Stimulated activated CD4-positive, alpha-beta T cell treated with anti-CD3 and anti-CD28 coated beads, Interleukin-1b, Interleukin-23, amount 100 ng/mL, for 48 hours (primary cell): ENCODE measurements at places on chromosomes 12 and 14.
A peak's percentile ranks its signal among the peaks of the same experiment; 100 is the strongest.

GRCh38 chr12:133026996-133027395, 10.3 kb upstream of the ZNF84 start:
- no peak for DNase-seq

GRCh38 chr12:8950221-8950527, 729 bp upstream of the M6PR start:
- DNase-seq, result no peak

DNA sequence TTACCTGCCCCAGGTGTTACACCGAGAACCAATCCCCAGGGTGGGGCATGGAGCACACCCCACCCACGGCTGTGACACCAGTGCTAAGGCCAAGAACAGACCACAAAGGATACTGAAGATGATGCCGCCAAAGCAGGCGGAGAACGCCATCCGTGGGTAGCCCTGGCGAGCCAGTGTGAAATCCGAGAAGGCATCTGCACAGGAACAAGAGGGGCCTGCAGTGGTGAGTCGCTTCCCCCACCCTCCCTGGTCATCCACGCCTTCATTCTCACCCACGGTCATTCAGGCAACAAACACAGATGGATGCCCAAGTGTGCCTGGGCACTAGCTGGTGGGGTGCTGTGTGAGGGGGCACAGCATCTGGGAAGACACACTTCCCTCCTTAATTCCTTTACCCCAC, 28.5 kb downstream of the SLC8B1 start:
- no peak for DNase-seq

GRCh38 chr12:29709496-29710040, 74.2 kb downstream of the TMTC1 start:
- no peak for DNase-seq

DNA sequence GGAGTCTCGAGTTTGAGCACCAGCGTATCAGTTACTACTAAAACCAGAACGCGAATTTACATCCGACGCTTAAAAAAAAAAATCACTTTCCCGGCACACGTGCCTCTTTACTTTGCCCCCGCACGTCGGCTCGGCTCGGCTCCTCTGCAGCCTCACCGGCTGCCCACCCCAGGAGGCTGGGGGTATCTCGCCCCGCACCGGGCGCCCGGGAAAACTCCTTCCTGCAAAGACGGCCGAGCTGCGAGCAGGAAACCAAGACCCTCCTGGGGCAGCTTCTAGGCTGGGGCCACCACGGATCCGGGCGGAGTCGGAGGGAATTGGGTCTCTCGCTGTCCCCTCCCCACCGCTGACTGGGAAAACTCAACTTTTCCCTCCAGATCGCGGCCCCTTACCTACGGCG, 610 bp downstream of the VSIG10 start:
- no peak for DNase-seq

DNA sequence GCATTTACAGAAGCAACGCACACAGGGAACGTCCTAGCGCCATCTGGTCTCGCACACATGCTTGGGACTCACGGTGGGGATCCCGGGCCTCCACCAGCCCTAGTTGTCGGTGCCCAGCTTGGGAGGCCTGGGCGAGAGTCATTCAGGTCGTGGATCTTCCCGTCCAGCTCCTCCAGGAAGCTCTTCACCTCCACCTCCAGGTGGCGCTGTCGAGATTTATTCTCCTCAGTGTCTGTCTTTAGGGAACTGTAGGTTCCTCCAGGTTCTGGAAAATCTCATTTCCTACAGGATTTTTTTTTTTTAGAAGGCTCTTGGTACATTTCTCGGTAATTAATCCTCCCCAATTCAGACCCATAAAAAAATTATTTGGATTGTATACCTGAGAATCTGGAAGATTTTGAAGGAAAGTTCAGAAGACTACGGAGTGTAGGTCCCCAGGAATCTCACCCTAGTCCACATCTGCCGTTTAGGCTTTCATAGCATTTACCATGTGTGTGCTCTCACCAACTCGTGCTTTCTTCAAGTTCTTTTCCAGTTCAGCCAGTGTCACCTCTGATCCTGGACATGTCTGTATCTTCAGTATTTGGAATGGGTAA, 910.0 kb downstream of the TMEM121 start:
- DNase-seq, result peak; percentile 65

- no peak for DNase-seq
These were observed 44.3 kb upstream of the HELB start for GRCh38 chr12:66258011-66258410.

- DNase-seq, result no peak
These were observed 13.0 kb upstream of the NELL2 start for GRCh38 chr12:44889162-44889561.

DNA sequence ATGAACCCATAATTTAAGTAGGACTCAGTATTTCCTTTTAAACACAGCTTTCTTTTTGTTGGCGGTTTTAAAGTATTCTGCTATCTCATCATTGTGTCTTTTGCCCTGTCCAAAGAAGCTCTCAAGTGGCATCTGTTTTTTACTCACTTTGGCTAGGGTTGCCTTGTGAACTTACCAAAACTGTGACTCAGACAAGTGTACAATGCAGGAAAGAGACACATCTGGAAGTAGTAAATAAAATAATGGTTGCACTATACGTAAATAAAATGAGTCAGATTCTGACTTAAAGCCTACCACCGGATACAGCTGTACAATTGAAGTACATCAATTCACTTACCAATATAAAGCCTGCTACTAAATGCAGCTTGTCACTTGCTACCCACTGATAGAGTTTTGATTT, 619.2 kb upstream of the LRFN5 start:
- DNase-seq, result no peak

- peak; percentile 50 for DNase-seq
These were observed 48.3 kb downstream of the TTLL5 start for GRCh38 chr14:75709207-75709812.

- no peak for DNase-seq
These were observed 4.9 kb downstream of the DUSP6 start for GRCh38 chr12:89347325-89347829.

GRCh38 chr14:105933238-105933637, 406.9 kb downstream of the TMEM121 start:
- no peak for DNase-seq

DNA sequence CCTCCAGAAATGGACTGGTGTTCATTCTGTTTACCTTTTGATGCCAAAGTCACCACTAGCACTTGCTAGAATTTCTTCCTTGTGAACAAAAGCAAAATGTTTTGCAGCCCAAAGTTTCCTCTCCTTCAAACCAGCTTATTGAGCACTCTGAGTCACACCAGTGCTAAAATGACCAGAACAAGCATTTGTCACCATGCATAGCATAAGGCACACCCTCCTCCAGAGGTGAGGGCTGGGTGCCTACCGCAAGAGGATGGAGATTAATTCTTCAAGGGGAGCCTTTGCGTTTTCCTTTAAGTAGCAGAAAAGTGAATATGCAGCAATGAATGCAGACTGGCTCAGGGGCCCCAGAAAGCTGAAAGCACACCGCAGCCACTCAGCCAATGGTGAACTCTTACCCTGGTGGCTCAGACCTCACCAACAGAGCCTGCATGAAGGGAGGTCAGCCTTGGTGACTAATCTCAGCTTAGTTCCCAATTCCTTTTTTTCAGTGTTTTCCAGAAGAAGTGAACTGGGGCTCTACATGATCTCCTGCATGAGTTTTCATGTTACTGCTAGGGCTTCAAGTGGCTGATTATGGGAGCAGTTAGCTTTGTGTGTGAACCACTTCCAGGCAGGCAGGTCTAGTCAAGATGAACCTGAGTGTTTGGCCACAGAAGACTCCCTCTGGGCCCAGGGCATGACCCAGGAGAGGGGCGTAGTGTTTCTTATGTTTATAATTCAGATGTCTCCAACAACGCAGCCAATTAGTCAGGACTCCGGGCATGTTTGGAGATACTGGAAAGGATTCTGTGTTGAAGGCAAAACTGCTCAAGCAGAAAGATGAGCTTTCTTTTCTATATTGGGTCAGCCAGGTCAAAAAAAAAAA, 96.3 kb downstream of the PAX9 start:
- no peak for DNase-seq

DNA sequence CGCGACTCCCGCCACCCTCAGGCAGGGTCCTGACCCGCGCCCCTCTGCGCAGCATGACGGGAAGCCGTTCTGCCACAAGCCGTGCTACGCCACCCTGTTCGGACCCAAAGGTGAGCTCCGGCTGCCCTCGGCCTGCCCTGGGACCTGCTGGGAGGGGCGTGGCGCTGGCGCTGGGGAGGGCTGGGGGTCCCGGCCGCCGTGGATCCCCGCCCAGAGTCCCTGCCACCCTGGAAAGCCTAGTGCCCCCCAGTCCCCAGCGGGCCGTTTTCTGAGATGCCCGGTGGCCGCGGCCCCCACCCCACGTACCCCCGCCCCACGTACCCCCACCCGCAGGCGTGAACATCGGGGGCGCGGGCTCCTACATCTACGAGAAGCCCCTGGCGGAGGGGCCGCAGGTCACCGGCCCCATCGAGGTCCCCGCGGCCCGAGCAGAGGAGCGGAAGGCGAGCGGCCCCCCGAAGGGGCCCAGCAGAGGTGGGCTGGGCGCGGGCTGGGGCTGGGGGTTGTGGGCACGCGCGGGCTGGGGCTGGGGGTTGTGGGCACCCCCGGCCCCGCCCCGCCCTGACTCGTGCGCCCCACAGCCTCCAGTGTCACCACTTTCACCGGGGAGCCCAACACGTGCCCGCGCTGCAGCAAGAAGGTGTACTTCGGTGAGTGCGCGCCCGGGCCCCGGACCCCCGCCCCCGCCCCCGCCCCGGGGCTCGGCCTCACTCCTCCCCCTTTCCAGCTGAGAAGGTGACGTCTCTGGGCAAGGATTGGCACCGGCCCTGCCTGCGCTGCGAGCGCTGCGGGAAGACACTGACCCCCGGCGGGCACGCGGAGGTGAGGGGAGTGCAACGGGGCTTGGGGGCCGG, 4.0 kb downstream of the CRIP2 start:
- DNase-seq, result no peak

GRCh38 chr14:59251811-59252771, 63.6 kb downstream of the DAAM1 start:
- no peak for DNase-seq

GRCh38 chr12:27474344-27474743, 27.8 kb downstream of the SMCO2 start:
- DNase-seq, result no peak

DNA sequence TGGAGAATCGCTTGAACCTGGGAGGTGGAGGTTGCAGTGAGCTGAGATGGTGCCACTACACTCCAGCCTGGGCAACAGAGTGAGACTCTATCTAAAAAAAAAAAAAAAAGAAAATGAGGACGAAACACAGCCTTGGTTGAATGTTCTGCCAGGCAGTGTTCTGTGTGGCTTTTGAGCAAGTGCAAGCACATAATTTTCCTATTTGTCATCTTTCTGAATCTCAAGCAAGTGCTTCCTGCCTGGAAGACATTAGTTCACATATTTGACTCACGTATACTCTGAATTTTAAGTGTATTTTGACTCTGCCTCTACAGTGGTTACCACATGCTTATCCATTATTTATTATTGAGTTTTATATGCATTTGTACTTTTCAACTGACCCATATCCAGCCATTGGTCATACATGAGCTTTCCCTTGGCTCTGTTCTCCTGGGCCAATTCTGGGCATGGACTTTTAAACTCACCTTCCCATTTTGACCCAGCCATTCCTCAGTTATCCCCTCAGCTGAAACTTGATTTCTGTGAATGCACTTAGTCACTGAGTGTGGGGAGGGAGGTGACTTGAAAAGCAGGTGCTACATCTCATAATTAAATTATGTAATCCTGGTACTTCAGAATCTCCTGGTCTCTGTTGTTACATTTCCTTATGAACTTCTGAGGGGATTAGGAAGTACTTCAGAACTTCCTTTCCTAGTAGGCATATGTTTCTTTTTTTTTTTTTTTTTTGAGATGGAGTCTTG, 8.1 kb downstream of the OR10G2 start:
- DNase-seq, result no peak

DNA sequence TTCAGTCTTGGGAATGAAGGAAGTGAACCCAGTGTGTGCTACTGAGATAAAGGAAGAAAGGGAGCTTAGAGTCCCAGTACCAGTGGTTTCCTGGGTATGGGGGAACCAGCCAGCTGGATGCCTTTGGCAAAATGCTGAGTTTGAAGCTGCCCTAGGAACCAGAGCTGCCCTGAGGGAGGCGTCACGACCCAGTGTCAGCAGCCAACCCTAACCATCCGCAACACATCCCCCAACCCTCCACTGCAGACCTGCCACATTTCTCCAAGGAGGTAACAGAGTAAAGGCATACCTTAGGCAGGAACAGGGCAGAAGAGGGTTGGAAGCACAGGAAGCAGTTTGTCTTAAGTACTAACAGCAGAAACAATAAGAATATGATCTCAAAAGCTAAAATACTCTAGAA, 28.6 kb downstream of the PRDM4 start:
- no peak for DNase-seq

DNA sequence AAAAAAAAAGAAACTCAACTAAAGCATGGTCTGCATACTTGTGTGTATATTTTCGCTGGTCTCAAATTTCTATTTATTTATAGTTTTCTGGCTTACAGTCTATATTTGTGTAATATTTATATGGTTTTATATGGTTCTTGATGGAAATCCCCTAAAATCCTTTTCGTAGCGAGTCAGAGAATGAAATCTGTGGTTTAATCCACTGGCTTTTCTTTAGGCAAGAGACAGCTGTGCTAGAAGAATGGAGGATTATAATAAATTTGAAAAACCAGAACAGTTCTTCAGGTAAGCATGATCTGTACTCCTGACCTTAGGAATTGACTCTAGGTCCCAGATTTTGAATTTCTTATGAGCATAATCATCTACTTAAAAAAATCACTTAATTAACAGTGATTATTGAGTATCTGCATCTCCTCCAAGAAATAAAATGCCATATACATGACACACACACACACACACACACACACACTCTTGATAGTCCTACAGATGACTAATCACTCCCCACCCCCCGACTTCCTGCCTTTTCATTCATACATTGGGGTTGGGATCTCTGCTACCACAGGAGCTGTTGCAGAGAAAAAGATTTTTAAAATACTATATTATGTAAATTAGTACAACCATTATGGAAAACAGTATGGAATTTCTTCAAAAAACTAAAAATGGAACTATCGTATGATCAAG, 113.4 kb downstream of the CRADD start:
- DNase-seq, result peak; percentile 12

DNA sequence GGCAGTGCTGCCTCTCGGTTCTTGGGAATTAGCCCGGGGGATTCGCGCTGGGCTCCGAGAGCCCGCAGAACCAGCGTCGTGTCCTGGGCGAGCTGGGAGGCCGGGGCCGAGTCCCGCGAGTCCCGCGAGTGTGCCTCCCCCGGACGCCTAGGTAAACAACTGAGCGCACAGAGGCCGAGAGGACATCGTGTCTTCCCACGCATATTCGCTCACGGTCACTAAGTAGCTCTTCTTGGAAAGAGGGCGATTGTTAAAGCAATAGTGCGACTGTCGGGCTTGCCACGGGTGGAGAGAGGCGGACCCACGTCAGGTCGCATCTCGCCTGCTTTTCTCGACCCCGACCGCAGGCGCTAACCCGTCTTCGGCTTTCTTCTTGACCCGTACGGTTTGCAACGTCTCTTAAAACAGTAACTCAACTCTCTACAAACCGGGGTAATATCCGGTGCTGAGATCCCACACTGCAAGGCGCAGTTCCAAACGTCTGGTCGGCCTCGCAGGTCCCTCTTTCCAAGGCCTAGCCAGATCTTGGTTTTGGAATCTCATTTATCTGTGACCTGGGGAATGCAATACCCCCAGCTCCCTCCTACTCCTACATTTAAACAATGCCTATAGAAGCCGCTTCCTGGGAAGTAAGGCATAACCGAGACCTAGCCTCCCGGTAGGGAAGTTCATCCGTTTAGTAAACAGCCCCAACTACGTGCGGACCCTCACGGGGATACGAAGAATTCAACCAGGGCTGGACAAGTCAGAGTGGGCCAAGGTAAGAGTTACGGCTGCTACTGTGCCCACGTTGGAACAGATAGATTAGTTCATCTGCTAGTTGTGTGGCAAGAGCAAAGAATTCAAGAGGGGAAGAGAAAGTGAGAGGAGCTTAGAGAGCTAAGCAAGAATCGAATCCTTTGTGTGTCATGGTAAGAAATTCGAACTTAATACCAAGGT, 736 bp upstream of the PHLDA1 start:
- peak; percentile 36 for DNase-seq
